ENCODE measurements at places on chromosomes 7 and 10.

GRCh38 chr7:45084901-45085618 lies 3.7 kb downstream of the NACAD start:
- no peak for DNase-seq

GRCh38 chr10:62735464-62736167 lies 68.9 kb upstream of the ADO start:
- DNase-seq = no peak

- no peak for DNase-seq
Measured at GRCh38 chr7:115831371-115831770, 199.2 kb downstream of the TFEC start.

DNA sequence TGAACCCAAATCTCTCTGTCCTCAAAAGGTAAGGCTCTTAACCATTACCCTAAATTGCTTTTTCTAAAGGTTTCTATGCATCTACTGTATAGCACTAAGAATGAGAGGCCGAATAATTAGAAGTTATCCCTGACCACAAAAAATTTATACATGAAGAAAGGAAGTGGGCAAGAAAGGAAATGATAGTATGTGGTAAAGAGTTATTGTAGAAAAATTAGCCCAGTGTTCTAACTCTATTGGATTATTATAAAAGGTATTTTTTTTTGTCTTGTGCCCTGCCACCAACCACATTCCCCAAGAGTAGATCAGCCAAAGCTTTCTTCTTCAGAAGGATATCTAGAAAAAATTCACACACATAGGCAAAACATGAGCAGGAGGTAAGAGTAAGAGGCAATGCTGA lies 45.4 kb downstream of the DKK1 start:
- DNase-seq = no peak

- DNase-seq = no peak
Measured at GRCh38 chr10:104804880-104805279, 163.8 kb downstream of the SORCS3 start.

GRCh38 chr7:41241641-41242040 lies 461.2 kb downstream of the INHBA start:
- DNase-seq = no peak

DNA sequence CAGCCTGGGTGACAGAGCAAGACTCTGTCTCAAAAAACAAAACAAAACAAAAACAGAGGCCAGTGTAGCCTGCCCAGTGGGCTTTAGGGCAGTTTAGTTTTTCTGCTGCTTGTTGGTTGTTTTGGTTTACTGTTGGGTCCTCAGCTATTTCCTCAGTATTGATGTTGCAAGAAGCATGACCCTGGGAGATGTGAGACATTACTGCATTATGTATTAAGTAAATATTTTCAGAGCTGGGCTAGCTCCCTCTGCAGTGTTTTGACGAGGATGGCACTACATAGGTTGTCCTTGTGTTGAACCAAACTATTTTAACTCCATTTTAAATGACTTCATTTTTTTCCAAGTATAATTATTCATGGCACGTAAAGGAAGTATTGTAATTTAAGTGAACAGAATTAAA lies 4.8 kb downstream of the AKAP9 start:
- no peak for DNase-seq

DNA sequence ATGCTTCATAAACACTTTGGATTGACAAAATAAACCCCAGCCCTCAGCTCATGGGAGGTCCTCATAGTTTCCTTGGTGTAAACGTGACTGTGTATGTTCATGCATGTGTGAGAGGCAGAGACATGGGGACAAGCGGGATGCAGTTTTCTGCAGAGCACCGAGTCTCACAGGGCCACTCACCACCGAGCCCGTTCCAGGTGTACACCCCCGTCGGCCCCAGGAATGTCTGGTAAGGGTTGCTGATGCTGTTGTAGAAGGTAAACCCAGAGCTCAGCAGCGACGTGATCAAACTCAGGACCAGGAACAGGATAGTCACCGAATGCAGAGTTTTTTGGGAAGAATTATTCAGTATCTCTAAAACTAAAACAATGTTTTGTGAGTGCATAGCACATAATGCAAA lies 9.2 kb downstream of the CLRN3 start:
- no peak for DNase-seq

GRCh38 chr10:55233505-55233904 lies 432.5 kb upstream of the PCDH15 start:
- no peak for DNase-seq

All from stimulated activated CD4-positive, alpha-beta T cell treated with anti-CD3 and anti-CD28 coated beads, Interleukin-12 subunit alpha, Interleukin-12 subunit beta, amount 100 ng/mL, for 4 hours (primary cell).